ENCODE measurements at places on chromosomes 1 and 21.

GRCh38 chr1:26094076-26094669, 17.5 kb upstream of the PDIK1L start:
- DNase-seq = no peak

DNA sequence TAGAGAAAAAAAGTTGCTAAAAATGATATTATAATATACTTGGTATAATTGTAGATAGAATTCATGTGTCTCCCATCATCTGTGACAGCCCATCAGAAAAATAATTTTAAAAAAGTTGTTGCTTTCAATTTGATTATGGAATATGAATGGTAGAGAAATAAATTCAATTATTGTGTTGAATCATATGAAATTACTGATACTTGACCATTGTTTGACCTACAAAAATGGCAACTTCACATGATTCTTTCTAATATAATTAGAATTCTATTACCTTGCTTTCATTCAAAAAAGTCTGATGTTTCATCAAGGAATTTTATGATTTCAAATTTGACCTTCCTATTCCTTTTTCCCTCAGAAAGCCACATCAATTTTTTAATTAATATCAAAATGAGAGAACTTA, 11.5 kb downstream of the ESRRG start:
- no peak for DNase-seq

- no peak for DNase-seq
These were observed 31.0 kb downstream of the TENT5C start for GRCh38 chr1:117636637-117637425.

DNA sequence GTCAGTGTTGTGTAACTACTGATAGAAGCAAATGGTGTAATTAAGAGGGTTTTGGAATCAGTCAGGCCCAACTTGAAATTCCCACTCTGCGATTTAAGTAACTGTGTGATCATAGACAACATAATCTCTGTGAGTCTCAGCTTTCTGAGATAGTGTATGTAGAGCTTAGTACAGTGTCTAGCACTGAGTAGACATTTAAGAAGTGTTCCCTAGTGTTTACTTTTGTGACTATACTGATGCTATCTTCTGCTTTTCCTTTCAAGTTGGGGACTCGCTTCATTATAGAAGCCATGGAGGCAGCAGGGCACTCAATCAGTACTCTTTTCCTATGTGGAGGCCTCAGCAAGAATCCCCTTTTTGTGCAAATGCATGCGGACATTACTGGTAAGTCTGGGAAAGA, 147.7 kb upstream of the HOOK1 start:
- no peak for DNase-seq

DNA sequence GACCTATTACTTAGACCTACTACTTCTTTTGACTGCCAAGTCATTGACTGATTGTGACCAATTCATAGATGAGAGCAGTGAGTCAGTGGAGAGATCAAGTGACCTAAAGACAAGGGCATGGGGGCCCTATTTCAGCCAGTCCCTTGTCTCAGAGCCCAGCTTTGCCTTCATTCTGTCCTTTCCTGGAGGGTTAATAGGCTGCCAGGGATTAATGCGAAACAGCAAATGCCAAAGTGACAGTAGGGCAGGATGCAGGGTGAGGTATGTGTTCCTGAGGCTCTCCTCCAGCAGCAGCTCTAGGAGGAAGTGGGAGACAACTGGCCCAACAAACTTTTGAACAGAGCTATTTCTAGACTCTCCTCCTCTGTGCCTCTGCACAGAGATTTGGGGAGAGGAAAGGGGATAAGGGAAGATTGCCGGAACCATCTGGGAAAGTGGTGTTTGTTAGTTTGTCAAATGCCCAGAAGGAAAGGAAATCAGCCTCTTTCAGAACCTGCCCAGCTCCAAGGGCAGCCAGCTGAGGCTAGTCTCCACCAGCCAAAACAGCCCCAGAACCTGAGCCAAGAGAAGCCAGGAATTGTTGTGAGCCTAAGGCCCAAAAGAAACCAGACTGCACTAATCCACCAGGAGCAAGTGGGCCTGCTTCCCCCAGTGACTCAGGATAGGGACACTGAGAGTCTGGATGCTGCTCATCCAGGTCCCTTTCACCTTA, 4.9 kb upstream of the S100A3 start:
- DNase-seq = no peak

GRCh38 chr1:1954831-1955441, 35.9 kb upstream of the TMEM52 start:
- DNase-seq = peak; percentile 58

- DNase-seq = no peak
These were observed 57.6 kb upstream of the GNG12 start for GRCh38 chr1:67890857-67891256.

DNA sequence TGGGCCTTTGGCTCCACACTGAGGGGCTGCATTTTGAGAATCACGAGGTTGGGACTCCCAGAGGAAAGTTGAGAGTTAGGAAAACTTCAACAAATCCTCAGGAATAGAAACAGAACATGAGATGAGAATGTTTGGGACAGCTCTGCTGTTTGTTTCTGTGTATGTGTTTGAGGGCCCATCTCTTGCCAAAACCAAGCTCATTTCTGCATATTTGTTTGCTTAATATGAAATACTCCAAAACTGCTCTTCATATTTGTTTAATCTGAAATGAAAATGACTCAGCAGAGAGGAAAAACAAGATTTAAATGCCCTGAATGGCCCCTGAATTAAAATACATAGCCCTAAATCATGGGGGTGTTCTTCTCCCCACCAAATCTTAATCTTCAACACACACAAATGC, 78.1 kb downstream of the DDR2 start:
- no peak for DNase-seq

- peak; percentile 42 for DNase-seq
These were observed 1.2 kb downstream of the ATP1B1 start for GRCh38 chr1:169107603-169108208.

DNA sequence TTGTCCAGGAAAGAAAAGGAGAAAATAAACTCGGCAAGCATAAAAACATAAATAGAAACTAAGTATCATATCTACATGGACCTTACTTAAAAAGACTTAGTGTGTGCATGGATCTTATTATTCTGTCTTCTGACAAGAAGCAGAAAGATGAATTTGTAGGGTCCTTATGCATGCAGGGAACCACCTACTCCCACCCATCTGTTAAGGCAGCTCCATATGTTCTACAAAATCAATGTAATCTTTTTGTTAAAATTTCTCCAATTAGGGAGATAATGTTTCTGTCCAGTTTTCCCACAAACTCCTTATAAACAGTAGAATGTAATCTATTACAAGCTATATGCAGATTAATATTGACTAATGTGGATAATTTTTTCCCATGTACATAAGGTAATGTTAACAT, 13.9 kb upstream of the PTPN14 start:
- no peak for DNase-seq

- no peak for DNase-seq
These were observed 281.3 kb upstream of the C1orf105 start for GRCh38 chr1:172139196-172139595.

- DNase-seq = no peak
These were observed 136.2 kb downstream of the RHOU start for GRCh38 chr1:228871314-228872061.

DNA sequence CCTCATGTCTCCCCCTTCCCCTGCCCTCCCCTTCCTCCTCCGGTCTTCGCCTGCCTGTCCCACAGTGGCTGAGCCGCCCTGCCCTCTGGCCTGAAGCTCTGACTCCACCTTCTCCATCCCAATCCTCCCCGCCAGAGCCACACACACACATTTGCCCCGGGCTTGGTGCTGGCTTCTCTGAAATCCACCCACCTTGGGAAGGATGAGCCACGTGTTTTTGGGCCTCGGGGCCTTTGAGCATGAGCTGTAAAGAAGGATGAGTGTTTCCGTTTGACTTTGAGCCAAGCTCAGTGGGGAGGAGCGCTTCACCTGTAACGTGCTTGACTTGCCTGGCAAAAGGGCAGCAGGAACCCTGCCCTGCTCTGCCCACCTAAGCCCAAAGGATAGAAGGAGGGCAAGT, 295.1 kb downstream of the SIPA1L2 start:
- DNase-seq = no peak

DNA sequence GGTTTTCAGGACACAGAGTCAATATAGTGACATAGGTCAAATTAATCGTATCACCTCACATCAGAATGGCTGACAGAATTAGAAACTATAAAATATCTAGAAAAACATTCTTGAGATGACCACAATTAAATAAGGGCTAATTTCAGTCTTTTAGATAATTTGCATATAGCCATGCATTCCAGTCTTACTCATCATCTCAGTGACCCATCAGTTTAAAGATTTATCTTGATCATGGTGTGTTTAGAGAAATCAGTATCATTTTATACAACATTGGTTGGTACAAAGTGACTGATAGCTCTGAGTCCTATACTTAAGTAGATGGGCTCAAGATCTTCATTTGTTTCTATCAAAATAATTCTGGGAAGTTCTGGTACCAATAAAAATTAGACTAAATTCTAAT, 262.3 kb upstream of the SNX7 start:
- no peak for DNase-seq

DNA sequence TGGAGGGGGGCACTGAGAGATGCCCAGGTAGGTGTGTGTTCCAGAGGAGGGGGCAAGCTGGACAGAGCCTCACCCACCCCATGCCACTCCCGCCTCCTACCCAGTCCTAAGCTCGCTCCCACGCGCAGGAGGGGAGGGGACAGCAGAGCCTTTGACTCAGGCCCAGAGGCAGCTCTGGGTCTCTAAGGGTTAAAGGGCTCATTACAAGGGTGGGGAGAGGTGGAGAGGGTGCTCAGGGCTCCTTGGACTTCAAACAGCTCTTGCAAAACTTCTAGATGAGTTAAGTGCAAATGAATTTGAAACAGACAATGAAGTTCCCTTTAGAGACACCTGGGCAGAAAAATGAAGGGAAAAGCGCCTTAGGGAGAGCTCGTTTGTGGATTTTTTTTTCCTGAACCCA, 104.2 kb upstream of the CASZ1 start:
- no peak for DNase-seq

DNA sequence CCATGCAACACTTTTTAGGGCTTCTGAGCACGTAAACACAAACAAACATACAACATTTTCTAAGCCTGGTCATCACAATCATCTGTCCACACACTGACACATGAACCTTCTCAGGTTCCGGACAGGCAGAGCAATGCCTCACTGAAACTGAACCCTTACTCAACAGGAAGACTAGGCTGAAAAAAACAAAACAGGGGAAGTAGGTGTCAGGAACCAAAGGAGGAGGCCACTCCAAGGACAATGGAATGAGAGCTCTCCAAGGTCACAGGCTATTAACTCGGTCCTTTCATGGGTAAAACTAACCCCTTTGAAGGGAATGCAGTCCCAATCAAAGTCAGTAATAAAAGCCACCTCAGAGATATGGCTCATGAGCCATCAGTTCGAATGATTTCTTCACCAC, 76.6 kb downstream of the FAM78B start:
- DNase-seq = no peak
